ENCODE measurements at places on chromosomes 6 and 20.

DNA sequence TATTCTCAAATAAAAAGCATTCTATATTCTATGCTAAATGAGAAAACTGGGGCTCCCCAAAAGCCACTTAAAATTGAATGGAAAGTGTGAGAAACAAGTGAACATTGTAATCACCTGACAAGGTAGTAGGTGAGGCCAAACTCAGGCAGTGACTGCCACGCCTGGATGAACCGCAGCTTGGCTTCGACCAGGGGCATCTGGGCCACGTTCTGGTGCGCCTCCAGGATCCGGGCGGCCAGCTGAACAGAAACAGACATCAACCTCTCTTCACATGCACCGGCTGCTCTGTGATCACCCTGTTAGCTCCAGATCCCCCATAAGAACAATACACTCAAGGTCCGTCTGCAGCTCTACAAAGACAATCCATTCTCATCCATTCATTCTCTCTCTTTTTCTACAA is 30.1 kb upstream of the LRRN4 start:
- DNase-seq: no peak

DNA sequence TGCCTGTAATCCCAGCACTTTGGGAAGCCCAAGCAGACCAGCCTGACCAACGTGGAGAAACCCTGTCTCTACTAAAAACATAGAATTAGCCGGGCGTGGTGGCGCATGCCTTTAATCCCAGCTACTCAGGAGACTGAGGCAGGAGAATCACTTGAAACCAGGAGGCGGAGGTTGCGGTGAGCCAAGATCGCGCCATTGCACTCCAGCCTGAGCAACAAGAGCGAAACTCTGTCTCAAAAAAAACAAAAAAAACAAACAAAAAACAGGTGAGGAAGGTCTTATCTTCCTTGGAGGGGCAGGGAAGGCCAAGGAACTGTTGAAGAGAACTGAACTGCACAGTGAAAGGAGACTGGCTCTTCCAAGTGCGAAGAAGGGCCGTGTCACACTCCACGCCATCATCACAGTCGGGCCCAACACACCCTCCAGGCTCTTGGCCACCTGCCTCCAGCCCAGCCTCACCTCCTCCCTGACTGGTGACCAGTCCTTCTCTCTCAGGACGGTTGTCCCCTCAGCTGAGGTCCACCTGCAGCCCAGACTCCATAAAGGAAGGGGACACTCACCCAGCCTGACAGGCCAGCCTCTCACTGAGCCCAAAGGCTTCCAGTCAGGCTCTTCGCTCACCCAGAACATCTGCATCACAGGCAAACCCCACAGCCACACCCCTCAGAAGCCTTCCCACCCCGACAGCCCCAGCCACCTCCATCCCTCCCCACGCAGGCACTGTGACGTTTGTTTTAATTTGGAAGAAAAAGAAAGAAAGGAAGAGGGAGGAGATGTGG is 4.1 kb downstream of the ZC3H12D start:
- DNase-seq: no peak

- DNase-seq: no peak
Observed at GRCh38 chr6:42899871-42900270, 16.0 kb upstream of the PTCRA start.

DNA sequence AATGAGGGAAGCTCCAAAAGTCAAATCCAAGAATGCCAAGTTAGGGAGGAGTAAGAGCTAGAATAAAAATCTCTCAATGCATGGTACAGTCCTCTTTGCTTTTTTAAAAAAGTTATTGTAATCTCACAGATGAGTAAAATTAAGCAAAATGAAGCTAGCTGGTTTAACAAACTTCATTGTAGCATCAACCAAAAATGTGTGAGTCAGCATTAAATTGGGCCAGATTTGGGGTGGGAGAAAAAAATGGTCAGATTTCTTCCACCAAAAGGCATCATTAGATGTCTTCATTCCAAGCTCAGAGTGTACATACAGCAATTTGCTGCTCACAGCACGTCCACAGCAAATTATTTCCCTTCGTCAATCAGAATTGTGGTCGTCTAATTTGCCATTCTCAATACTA is 441.5 kb upstream of the FLRT3 start:
- no peak for DNase-seq

DNA sequence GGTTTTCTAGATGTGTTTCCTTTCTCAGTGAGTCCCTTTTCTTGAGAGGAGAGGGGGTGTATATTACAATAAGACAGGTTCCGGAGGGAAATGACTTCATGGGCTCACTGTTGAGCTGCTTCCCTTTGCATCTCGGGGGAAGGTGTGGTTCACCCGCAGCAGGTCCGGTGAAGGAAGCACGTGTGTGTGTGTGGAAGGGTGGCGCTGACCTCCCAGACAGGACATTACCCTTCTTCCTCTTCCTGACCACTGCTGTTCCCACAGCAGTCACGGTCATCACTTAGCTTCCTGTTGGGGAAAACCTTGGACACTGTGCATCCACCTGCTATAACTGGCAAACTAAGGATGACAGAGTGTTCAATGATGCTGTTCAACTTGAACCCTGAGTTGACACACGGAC is 83.6 kb downstream of the PLEKHG1 start:
- DNase-seq: no peak

DNA sequence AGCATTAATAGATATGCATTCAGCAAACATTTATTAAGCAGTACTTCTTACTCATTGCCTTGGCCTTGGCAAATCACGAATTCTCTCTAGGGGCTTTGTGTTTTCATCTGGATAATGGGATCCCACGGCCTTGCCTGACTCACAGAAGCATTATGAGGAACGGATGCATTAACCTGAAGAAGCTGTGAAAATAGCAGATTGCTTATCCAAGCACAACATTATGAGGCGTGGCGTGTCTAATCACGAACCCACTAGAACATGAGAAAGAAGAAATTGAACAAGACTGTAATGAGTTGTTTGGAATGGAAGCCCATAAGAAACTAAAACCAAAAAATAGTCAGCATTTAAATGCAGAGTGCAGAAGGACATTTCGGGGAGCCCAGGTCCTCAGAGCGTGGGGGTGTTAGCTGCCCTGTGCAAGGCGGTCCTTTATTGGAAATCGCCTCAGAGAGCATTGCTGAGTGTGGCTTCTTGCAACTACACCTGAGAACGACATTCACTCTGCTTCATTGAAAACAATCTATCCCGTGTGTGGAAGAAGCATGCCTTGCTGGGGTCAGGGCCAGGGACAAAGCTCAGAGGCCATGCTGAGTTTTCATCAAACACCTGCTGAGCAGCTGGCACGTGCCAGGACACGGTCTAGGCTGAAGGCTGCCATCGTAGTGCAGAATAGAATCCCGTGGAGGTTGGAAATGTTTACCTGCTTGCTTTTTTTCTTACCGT is 179.9 kb downstream of the ZDHHC14 start:
- no peak for DNase-seq

- no peak for DNase-seq
Observed at GRCh38 chr6:118215269-118215668, 308.2 kb downstream of the SLC35F1 start.

GRCh38 chr20:10536531-10536930 is 101.4 kb downstream of the SLX4IP start:
- peak; percentile 37 for DNase-seq

DNA sequence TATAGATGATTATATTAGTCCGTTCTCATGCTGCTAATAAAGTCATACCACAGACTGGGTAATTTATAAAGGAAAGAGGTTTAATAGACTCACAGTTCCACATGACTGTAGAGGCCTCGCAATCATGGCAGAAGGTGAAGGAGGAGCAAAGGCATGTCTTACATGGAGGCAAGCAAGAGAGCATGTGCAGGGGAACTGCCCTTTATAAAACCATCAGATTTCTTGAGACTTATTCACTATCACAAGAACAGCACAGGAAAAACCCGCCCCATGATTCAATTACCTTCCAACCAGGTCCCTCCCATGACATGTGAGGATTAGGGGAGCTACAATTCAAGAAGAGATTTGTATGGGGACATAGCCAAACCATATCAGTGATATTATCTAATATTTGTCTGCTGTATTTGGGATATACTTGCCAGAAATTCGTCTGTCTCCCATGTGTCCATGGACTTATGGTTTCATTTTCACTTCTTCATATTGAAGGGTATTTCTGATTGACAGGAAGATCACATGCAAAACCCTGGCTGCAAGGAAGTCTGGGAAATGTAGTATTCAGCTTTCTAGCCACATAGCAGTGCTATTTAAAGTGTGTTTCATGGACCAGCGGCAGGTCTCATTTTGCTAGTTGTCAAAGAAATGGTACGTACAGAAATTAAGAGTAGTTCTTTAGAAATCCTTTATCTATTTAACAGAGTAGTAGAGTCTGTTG is 50.5 kb upstream of the PAK5 start:
- peak; percentile 26 for DNase-seq

GRCh38 chr6:45946352-45946751 is 69.3 kb downstream of the CLIC5 start:
- DNase-seq: no peak

DNA sequence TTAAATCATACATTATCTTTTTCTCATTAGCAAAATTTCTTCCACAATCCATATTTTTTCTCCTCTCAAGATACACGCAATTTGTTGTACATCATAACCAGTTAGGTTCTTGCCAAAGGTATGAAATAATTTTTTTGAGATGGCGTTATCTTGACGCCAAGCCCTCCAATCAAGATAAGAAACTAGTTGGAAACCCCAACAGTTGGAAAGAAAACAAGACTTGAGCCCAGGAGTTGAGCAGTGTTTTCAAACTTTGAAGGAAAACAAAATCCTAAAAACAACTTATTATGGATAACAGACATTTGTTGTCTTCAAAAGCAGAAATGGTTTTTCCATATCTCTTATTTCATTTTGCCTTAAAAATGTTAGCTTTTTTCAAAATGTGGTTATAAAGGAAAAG is 184.8 kb downstream of the SLC24A3 start:
- DNase-seq: no peak

Measured in Caki2 (cell line).